ENCODE measurements at places on chromosomes 16 and 17. TPM values are rescaled to one million over a fixed set of nuclear protein-coding genes. Genes with fewer than 3 reads are reported as not detected.

DNA sequence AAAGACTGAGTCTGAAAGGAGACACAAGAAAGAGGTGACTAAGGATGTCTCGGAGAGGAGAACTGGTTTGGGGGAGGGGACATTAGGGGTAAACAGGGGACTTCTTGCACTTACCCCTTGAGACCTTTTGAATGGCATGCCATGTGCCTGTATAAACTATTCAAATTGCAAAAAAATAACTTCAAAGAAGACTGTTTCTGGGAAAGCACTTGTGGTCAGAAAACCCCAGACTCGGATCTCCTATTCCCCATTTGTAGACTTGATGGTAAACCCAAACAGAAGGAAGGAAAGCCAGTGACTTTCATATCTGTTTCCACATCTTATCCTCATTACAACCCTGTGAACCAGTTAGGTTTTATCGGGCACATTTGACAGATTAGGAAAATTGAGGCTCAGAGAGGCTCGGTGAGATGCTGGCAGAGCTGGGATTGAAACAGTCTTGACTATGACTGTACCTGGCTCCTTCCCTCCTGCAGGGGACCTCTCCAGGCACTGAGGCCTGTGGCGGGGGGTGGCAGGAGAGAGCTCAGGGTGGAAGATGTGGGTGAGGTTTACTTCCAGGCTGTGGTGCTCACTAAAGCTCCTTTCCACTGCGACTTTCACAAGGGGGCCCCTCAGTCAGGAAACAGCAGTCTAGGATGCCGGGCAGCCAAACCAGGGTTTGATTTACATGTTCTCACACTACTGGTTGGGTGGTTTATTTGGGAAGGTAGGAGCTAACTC lies 30.5 kb upstream of the PLCG2 start:
- DNase-seq: no peak

- no peak for DNase-seq
These were observed 201.7 kb upstream of the NLRP1 start for GRCh38 chr17:5785867-5786509.

DNA sequence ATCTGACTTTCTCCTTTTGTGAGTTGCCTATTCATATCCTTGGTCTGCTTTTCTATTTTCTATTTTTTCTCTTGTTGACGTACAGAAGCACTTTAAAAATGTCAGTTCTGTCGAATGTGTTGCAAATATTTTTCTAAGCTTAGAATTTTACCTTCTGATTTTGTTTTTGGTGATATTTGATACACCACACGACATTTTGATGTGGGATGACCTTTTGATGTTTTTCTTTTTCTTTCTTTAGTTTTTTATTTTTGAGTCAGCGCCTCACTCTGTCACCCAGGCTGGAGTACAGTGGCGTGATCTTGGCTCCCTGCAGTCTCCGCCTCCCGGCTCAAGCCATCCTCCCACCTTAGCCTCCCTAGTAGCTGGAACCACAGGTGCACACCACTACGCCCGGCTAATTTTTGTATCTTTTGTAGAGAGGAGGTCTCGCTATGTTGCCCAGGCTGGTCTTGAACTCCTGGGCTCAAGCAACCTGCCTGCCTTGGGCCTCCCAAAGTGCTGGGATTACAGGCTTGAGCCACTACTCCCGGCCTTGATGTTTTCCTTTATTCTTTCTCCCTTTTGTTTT lies 39.6 kb downstream of the WSB1 start:
- no peak for DNase-seq

DNA sequence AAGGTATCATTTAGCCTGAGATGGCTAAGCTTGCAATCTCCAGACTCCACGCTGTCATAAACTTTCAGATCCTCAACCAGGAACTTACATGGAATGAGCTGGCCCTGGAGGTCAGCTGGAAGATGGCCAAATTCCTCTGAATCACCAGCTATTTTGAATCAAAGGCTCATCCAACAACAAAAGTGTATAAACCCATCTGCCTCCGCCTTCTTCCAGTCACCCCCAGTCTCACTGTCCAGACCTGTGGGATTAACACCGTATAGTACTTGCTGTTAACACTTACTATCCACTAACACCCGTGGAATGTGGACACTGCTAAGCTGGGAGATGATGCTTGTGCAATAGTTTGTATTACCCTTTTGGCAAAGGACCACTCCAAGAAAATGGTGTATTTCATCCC lies 1.9 kb upstream of the LCMT1 start:
- DNase-seq: peak; percentile 86

The KCTD19 gene
- not detected for total RNA-seq
